Progenitor cell of endocrine pancreas (in vitro differentiated cells): ENCODE measurements at places on chromosomes 1 and 21. TPM values are rescaled to one million over a fixed set of nuclear protein-coding genes. Genes with fewer than 3 reads are reported as not detected.

DNA sequence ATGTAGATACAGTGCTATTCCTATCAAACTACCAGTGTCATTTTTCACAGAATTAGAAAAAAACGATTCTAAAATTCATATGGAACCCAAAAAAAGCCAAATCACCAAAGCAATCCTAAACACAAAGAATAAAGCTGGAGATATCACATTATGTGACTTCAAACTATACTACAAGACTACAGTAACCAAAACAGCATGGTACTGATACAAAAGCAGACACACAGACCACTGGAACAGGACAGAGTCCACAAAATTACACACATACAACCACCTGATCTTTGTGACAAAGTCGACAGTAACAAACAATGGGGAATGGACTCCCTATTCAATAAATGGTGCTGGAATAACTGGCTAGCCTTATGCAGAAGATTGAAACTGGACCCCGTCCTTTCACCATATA, 71.4 kb upstream of the ZNF326 start:
- DNase-seq = no peak

DIO1 gene
- 1.1 and 1.3 TPM in 2 replicates for total RNA-seq

GRCh38 chr1:170700842-170701615, 37.1 kb downstream of the PRRX1 start:
- DNase-seq = no peak

- peak; percentile 87 for DNase-seq
Observed at GRCh38 chr1:53393325-53393792, 65.5 kb upstream of the LRP8 start.

GRCh38 chr1:29691499-29691898, 455.2 kb downstream of the PTPRU start:
- no peak for DNase-seq

- DNase-seq = no peak
Observed at GRCh38 chr1:222529916-222530315, 18.0 kb downstream of the HHIPL2 start.

SLC22A15 gene
- 4.6 and 5.3 TPM in 2 replicates for total RNA-seq

PTPN14 gene
- total RNA-seq = 37.0 and 43.3 TPM in 2 replicates

- DNase-seq = no peak
Observed at GRCh38 chr1:193588311-193589082, 402.1 kb upstream of the B3GALT2 start.

GRCh38 chr1:9811239-9811966, 12.4 kb downstream of the CLSTN1 start:
- DNase-seq = no peak

DNA sequence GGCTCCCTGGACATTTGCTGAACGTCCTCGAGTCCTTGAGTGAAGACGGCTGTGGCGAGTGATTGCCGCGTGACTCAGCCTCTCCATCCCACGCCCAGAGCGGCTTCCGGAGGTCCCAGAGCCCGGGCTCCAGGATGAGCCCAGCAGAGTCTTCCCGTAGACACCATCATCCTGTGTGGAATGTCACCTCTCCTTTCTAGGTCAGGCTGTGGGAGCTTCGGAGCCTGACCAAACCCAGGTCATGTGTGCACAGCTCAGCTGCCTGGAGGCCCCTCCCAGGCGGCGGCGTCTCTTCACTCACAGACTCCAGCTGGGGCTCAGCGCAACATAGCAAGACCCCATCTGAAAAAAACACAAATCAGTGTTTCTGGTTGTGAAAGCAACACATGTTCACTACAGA, 38.2 kb downstream of the PRKCZ start:
- no peak for DNase-seq

GRCh38 chr1:3186526-3186921, 117.5 kb downstream of the PRDM16 start:
- DNase-seq = no peak

GRCh38 chr1:42927920-42928505, 30.7 kb downstream of the SLC2A1 start:
- DNase-seq = no peak

GNG12 gene
- total RNA-seq = 8.9 and 9.7 TPM in 2 replicates

ZNF695 gene
- total RNA-seq = 14.2 and 15.1 TPM in 2 replicates

GRCh38 chr21:28336314-28336713, 656.4 kb downstream of the LTN1 start:
- no peak for DNase-seq

PIP5K1A gene
- total RNA-seq = 84.0 and 95.5 TPM in 2 replicates

DNA sequence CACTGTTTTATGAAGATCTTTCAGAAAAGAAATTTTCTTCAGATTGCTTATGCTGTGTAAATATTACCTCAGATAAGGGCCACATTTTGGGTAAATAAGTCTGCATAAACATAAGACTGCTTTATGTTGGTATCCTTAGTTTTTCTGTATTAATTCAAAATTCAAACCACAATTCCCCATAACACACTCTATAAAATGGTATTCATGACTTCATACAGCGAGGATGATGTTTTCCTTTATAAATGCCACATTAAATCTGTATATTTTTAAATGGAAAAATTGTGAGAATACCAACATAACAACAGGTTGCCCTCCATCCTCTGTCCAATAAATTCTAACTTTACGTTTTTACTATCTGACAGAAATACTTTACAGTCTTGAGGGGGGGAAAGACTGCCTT, 248.7 kb upstream of the CXADR start:
- DNase-seq = no peak

- no peak for DNase-seq
Observed at GRCh38 chr1:166905136-166905535, 29.1 kb upstream of the TADA1 start.

GRCh38 chr1:32144033-32144432, 35.4 kb upstream of the TXLNA start:
- DNase-seq = no peak

- DNase-seq = no peak
Observed at GRCh38 chr1:90989990-90990389, 31.8 kb downstream of the ZNF644 start.

DNA sequence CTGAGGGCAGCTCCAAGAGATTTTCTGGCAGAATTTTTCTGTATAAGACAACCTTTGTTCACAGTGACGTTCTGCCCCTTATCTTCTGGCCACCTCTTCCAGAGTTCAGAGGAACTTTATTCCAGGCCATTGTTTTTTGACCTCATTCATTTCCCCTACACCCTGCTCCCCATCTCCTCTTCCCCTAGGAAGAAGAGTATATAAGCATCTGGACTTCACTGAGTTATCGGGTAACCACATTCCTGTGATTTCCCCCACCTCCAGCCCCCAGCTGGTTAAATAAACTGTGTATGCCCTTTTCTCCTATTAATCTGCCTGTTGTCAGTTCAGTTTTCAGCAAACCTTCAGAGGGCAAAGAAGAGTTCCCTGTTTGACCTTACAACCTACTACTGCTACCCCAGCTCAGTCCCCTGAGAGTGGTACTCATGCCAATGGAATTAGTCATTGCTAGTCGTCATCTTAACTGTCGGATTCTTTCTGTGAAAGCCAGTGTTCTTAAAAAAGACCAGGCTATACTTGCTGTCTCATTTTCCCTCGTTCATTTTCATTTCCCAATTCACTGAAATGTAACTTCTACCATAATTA, 14.3 kb upstream of the ALG14 start:
- no peak for DNase-seq

- no peak for DNase-seq
Observed at GRCh38 chr1:117209094-117209493, 1.6 kb downstream of the VTCN1 start.

- DNase-seq = no peak
Observed at GRCh38 chr1:11955221-11955620, 20.7 kb downstream of the PLOD1 start.

DNA sequence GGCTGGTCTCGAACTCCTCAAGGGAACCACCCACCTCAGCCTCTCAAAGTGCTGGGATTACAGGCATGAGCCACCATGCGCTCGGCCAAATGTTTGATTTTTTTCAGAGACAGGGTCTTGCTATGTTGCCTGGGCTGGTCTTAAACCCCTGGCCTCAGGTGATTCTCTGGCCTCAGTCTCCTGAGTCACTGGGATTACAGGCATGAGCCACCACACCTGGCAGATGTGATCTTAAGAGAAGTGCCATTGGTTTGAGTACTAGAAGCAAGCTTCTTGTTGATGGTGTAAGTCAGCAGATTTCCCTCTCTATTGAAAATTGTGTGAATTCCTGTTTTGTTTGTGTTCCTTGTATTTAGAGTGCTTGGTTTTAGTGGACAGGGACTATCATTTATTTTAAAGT, 5.2 kb downstream of the CAP1 start:
- no peak for DNase-seq

ZYG11A gene
- total RNA-seq = 0.16 TPM in 1 of 2 replicates, not detected in the other

DNA sequence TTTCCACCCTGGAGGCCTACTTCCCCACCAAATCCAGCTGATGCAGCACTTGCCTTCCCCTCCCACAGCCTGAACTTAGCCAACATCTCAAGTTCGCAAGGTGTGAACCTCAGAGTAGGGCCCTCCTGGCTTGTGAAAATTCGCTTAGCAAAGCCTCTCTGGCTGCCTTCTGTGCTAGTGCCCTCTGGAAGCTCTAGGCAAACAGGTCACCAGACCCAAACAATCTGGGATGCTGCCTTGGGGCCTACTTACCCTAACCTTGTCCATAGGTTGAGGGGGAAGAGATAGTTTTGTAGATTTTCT, 30.3 kb upstream of the TRABD2B start:
- DNase-seq = no peak

DNA sequence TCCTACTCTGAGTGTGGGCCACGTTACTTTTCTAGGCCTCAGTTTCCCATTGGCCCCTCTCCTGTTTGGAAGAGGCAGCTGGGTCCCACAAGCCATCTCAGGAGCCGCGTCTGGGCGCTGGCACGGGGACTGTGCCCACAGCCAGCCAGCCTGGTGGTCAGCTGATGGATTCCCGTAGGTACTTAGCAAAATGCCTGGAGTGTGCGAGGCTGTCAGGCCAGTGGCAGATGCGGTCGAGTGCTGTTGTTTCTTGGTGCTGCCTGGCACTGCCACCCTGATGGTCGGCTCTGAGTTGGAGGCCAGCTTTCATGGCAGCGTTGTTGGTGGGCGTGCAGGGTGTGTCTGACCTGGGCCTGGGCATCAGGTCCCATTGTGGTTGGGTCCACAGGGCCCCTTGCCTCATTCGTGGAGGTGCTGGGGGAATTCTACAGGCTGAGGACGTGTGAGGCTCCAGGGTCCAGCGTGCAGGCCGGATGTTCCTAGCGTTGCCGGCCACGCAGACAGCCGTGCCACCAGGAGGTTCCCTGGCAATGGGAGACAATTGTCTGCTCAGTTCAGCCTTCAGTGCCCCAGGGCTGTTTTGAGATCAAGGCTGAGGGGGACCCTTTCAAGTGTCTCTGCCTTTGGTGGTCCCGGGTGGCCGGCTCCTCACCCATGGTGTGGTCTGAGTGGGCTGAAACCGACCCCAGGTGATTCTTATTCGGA, 20.9 kb downstream of the SKI start:
- DNase-seq = no peak

DMBX1 gene
- total RNA-seq = not detected in 2 replicates

MPL gene
- 0.31 TPM in 1 of 2 replicates, not detected in the other for total RNA-seq

GRCh38 chr1:158020886-158021620, 27.6 kb downstream of the KIRREL1 start:
- no peak for DNase-seq

- no peak for DNase-seq
Observed at GRCh38 chr1:40806731-40807695, 23.4 kb downstream of the KCNQ4 start.

GRCh38 chr1:151009674-151010345, 1.6 kb downstream of the PRUNE1 start:
- no peak for DNase-seq

GRCh38 chr1:161838362-161838761, 72.2 kb downstream of the ATF6 start:
- no peak for DNase-seq

DNA sequence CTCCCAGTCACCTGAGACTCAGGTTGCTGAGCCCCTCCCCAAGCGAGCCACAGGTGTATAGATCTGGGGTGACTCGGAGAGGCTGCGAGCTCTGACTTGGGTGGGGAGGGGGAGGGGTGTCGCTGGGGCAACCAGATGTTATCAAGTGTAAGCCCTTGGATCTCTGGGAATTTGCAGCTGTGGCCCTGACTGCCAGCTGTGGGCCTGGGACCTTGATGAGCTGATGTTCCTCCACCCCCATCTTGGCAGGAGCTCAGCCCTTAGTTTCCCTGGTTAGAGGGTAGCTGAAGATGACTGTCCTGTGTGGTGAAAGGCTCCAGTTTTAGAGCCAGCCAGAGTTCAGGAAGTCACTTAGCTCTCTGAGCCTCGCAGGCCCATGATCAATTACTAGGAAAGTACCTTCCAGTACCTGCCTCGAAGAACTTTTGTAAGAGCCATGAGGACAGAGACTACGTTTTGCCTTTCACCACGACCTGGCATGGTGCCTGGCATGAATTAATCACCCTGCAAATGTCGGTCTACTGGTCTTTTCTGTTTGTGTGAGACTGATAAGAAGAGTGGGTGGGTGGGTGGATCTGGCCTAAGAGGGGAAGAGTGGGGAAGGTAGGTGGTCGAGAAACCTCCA, 55.8 kb downstream of the YARS1 start:
- no peak for DNase-seq

AMY1C gene
- not detected in 2 replicates for total RNA-seq

- DNase-seq = no peak
Observed at GRCh38 chr1:208028526-208028925, 117.6 kb upstream of the CD34 start.

DNA sequence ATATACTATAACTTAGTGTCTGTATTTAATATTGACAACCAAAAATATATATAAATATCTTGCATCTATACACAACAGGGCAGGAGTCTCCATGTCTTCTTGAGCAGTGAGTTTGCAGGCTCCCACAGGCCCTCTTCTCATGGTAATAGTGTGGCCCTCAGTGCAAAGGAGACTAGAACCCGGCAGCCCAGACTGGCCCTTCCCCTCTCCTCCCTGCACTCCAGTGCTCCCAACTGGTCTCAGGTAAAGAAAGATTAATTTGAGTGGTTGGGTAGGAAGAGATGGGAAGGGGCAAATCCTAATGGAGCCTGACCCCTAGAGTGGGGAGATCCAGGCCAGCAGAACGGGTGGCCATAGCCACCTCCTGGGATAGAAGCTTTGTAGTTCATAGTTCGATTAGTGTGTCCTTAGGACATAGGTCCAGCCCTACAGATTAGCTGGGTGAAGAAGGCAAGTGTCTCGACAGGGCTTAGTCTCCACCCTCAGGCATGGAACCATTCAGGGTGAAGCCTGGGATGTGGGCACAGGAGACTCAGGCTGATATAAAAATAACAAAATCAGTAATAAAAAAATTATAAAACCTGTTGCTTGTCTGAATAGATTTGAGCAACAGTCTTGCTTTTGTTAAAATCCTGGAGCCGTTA, 32.3 kb downstream of the SLC2A1 start:
- no peak for DNase-seq

FBLIM1 gene
- total RNA-seq = 101 and 105 TPM in 2 replicates

DNA sequence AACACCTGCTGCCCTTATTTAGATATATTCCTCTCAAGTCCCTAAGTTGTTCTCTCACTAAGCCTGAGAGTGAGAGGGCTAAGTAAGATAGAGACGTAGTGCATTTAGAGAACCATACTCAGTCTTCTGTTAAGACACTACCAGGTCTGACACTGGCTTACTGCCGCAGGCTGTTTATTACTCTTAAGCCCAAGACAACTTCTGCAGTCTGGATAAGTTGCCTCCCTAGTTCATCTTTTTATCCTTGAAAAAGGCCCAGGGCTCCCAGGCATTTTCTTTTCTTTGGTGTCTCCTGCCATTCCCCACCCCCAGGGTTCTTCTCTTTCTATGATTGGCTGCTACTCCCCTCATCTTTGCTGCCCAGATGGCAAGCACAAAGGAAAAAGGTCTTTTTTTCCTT, 38.7 kb downstream of the CACHD1 start:
- no peak for DNase-seq

GRCh38 chr1:230222678-230223077, 155.6 kb downstream of the GALNT2 start:
- no peak for DNase-seq
